A549 treated with Mapracorat at 1 μM for 4 hours (cell line): ENCODE measurements at places on chromosomes 2 and 18. TPM values are rescaled to one million over a fixed set of nuclear protein-coding genes. Genes with fewer than 3 reads are reported as not detected.

The TMEFF2 gene
- total RNA-seq, result 0.27 to 1.4 TPM (median 0.34 TPM) in 5 replicates

The CHPF gene
- total RNA-seq, result 19.5 to 34.2 TPM (median 31.1 TPM) in 5 replicates

The CHCHD5 gene
- 57.4 to 84.9 TPM (median 61.6 TPM) in 5 replicates for total RNA-seq

The ALS2 gene
- 9.9 to 12.9 TPM (median 10.0 TPM) in 5 replicates for total RNA-seq

The CFAP65 gene
- total RNA-seq, result 0.12 to 0.48 TPM (median 0.29 TPM) in 5 replicates

The RTP5 gene
- not detected in 5 replicates for total RNA-seq

The SS18 gene
- 44.5 to 56.4 TPM (median 53.0 TPM) in 5 replicates for total RNA-seq
